ENCODE measurements at places on chromosomes 5 and 9.

DNA sequence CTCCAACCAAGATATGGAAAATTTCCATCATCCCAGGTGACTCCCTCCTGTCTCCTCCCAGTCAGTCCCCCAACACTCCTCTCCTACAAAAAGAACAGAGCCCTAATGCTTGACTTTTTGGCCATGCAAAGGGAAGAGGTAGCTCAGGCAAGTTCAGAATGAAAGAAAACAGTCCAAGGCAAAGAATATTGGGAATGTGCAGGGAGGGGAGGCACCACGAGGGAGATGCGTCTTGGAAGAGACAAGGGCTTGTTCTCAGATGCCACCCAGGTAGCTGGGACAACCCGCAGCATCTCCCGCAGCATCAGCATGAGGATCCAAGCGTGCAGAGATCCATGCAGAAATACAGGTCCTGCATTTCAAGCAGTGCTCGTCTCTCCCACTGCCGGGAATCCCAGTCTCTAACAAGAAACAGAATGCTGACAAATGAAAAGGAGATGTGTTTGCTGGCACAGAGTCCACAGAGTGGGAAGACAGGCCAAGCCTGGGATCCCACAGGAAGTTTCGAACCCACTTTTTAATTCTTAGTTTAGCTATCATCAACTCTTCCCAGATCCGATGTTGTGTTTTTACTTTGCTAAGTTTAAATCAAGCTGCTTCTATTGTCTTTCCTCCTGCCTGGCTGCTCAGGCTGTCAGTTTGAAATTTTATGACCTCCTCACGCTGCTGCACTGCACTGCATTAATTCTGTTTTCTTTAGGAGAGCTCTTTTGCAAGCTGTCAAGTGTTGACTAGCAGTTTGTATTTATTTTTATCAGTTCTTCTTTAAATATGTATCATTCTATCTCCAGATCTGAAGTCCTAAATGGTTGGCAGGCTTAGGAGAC, 86.8 kb upstream of the OSMR start:
- DNase-seq, result no peak

DNA sequence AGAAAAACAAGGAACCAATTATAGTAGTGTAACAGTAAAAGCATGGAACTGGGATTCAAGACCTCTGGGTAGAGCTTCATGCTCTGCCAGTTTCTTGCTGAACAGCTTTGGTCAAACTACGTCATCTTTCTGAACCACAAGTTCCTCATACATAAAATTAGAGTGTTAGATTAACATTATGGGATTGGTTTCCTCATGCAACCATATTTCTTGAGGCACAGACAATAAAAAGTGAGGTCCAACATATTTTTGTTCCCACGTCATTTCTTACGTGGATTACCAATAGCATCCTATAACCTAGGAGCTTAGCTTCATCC, 354.8 kb downstream of the TMEM232 start:
- DNase-seq, result no peak

- no peak for DNase-seq
Measured at GRCh38 chr9:95224376-95225019, 93.0 kb downstream of the FANCC start.

- DNase-seq, result no peak
Measured at GRCh38 chr5:50653946-50654345, 12.5 kb upstream of the PARP8 start.

DNA sequence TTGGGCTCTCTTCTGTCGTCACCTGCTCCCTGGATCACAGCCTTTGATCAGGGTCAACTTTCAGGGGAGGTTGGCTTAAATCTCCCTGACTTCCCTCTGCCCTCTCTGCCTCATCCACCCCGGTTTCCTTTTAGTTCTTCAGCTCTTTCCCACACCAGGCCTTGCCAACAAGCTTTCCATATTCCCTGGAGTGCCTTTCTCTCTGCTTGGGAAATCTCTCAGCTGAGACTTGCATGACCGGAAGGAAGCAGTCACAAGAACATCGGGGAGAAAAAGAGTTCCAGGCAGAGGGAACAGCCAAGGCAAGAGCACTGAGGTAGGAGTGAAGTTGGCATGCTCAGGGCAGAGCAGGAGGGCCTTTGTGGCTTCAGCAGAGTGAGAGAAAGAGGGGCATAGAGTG, 88.4 kb upstream of the HSPA9 start:
- no peak for DNase-seq

DNA sequence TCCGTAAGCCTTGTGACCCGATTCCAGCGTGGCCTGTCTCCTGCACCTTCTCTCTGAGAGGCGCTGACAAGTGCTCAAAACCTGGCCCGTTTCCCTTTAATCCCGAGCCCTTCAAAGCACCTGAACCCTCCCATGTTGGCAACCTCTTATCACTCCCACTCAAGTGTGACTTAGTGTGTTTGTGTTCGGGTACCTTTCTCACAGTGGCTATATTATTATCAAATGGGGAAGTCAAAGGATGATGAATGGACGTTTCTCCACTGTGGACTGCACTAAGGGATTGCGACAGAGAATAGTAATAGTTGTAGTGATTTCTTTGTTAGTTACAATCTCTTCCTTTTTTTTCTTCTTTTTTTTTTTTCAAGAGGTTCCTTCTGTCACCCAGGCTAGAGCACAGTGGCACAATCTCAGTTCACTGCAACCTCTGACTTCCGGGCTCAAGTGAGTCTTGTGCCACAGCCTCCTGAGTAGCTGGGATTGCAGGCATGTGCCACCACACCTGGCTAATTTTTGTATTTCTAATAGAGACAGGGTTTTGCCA, 65.4 kb upstream of the TNFSF8 start:
- DNase-seq, result no peak

- DNase-seq, result no peak
Measured at GRCh38 chr5:142864290-142865260, 94.4 kb downstream of the ARHGAP26 start.

DNA sequence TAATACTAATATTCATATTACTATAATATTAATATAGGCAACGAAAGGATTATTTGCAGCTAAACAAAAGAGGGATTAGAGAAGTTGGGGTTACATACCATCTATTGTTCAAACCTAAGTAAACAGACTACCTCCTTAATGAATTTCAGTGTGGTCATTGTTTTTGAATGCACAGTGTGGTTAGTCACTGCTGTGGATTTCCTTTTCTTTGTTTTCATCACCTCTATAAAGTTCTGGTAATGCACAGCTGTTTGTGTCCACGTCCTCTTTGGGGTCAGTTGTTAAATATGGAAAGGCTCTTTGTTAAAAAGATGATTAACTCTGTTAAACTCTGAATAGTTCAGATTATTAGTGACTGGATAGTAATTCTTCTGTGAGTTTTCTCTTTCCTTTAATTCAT, 233.6 kb downstream of the MAST4 start:
- DNase-seq, result no peak

DNA sequence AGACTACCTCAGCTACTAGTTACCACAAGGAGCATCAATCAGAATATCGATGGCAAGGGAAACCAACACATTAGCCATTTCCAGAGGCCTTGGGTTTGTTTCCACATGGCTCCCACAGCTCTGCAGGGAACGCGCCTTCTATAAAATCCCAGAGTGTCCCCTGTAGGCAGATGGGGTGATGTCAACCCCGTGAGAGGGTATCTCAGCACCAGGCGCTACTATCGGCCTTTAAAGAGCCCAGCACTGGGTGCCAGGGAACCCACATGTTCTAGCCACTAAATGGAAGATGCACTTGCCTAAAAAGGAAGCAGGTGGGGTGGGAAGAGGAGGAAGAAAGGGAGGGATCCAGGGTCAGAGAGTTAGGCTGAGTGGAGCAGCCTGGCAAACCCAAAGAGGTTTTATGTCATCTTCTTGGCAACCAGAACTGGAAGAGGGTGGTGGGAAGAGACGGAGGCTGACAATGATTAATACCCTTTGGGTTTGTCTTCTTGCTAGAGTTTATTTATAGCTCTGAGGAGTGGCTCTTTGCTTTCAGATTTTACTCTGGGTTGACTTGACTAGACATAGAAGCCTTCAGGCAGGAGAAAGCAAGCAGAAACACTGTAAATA, 19.9 kb downstream of the MACROH2A1 start:
- DNase-seq, result no peak

DNA sequence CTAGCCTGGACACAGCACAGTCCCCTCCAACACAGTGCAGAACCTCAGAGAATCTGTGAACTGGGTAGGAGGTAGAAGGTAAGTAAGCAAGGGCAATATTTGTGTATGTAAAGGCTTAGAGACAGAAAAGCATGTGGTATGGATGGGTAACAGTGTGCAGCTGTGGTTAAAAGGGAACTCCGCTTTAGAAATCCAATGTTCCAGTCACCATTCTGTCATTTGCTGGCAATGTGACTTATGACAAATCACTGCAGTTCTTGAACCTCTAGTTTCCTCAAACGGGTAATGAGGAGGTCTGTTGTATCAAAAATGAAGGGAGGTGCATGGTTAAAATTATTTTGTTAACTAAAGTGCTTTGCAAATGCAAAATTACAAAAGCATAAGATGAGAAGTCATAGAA, 125.5 kb upstream of the IFNE start:
- DNase-seq, result no peak

- DNase-seq, result peak; percentile 58
Measured at GRCh38 chr9:113649054-113649453, 185.5 kb downstream of the RGS3 start.

GRCh38 chr5:133520062-133520461, 92.3 kb downstream of the FSTL4 start:
- no peak for DNase-seq

- peak; percentile 61 for DNase-seq
Measured at GRCh38 chr9:20941174-20941690, 90.2 kb downstream of the HACD4 start.

- no peak for DNase-seq
Measured at GRCh38 chr9:129113645-129114304, 2.6 kb downstream of the PTPA start.

- peak; percentile 13 for DNase-seq
Measured at GRCh38 chr9:121836366-121836885, 185.0 kb downstream of the DAB2IP start.

DNA sequence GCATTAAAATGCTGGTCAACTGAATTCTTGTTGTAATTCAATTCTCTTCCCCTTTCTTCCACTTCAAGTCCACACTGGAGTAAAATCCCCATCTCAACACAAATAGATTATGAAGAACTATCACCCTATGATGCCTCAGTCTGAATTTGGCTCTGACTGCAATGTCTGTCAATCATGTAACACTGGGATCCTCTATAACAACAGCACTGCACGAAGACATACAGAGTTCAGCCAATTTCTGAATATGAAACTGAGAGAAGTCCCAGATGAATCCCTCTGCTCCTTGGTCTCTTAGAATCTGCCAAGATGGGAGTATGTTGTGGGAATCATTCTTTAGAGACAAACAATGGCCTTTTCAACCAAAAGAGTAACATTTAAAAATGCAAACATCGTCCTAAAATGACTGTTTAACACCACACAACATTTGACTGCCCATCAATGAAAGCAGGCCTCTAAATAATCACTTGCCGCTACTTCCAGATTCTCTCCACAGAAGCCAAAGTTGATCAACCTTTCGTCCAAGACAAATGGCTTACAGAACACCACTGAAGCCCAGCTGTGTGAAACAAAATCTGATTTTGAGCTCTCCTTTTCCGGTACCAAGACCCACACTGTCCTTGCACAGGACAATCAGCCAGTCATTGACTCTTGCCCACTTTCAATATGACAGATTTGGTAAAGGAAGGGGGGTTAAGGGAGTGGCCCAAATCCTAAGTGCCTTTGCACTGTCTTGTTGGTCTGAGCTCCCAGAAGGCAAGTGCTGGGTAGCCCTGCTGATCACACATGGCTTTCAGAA, 258.0 kb downstream of the EBF1 start:
- no peak for DNase-seq

- DNase-seq, result no peak
Measured at GRCh38 chr5:140312067-140312790, 9.3 kb upstream of the PFDN1 start.

- no peak for DNase-seq
Measured at GRCh38 chr9:91834740-91835139, 115.3 kb downstream of the ROR2 start.

GRCh38 chr5:32729651-32730050, 18.5 kb downstream of the NPR3 start:
- no peak for DNase-seq

GRCh38 chr5:38728029-38728428, 117.8 kb upstream of the OSMR start:
- no peak for DNase-seq

DNA sequence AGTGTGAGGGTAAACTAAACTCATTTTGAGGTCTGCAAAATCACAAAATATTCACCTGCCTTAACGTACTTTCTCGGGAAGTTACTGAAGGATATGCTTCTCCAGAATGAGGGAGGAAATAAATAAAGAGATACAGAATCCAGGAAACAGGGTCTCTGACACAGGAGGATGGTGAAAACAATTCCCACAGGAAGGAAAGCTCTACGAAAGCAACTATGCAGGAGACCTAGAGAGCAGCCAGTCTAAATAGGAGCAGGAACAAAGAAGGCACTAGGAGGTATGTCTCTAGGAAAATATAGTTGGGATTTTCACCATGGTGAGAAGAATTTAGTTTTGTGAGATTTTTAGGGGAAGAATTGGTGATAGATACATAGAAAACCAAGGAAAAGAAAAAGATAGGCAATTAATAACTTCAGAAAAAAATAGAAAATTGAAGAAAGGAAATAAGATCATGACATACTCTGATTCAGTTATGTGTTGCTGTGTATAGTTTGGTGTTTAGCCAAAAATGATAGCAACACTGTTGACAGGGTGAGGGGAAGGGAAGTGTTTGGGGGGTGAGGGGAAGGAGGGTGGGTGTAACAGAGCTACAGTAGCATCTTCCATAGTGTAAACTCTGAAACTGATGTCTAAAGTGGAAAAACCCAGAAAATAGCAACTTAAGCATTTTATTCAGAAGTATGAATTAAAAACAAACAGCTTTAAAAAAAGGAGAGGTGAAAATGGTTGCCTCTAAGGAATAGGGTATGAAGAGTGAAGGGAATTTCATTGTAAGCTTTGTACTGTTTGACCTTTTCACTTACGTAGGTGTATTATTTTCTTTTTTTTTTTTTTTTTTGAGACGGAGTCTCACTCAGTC, 9.8 kb downstream of the GPR21 start:
- no peak for DNase-seq

DNA sequence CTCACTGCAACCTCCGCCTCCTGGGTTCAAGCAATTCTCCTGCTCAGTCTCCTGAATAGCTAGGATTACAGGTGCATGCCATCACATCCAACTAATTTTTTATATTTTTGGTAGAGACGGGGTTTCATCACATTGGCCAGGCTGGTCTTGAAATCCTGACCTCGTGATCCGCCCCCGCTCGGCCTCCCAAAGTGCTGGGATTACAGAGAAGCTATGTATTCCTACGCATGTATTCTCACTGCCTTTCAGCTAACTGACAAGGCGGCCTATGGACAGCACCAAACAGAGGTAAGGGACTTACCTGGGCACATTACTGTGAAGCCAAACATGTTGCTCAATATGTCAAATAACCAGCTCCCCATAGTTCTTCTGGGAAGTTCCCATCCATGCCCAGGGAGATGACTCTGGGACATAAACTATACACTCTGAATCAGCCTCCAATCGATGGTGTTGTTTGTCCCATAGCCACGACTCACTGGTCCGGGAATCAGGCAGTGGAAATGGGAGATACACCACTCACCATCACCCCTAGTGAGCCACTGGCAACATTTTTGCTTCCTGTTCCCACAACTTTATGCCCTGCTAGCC, 114.6 kb downstream of the SYK start:
- DNase-seq, result no peak
